Astrocyte of the hippocampus (primary cell): ENCODE measurements at places on chromosomes 11 and 22.

- DNase-seq: peak; percentile 63
These were observed 343.1 kb upstream of the SYN3 start for GRCh38 chr22:33401291-33401690.

DNA sequence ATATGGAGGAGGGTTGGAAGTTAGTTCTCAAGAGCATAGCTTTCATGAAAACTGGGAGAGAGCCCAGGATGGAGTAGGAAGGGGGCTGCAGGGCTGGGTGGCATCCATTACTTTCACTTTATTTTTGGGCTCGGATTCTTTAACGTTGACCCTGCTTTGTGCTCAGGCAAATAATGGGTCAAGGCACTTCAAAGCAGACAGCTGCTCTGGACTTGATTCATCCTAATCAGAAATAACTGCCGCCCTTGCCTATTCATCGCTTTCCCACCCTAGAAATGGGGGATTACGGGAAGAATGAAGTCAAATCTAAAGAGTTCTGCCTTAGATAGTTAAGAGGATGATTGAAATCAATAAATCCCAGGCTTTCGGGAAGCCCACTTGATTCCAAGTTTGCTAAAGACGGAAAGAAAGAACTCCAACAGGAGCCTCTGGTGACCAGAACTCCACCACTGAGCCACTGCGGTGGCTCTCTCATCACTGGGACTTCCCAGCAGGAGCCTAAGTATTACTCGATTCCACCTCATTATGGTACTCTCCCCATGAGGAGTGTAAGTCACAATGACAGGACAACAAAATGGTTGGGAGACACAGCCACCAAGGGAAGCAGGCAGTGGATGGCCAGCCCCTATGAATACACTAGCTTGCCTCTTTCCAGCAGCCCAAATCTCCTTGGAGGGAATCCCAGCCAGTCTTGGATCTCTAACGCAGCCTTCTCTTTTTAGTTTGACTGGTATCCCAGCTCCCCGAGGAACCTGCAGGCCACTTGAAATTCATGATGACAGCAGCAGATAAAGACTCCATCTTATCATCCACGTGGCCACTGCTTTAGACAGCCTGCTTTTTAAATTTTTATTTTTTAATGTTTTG, 815.5 kb downstream of the NTM start:
- DNase-seq: no peak

GRCh38 chr11:74321487-74322188, 10.2 kb upstream of the P4HA3 start:
- DNase-seq: peak; percentile 61

DNA sequence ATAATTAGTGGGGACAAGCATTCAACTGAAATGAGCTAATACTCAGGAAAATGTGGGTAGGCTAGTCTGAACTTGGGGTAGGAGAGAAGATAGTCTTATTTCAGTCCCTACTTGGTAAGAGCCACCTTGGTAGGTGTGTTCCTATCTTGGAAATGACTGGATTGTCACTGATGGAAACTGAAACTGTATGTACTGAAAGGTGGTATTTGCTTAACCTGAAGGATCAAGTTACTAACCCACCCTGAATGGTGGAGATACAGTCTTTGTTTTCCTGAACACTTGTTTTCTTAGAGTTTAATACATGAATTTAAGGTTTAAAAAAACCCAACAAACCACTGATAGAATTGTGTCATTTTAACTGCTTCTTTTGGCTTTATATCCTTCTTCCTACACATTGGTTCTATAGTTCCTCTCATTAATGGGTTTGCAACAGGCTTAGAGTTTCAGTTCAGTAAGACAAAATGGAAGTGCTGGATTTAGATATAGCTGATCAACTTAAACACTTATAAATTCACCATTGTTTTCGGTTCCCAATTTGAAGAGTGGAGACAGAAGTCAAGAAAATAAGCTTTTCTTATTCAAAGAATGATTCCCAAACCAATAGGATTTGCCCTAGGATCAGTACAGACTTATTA, 4.2 kb downstream of the FAR1 start:
- no peak for DNase-seq

DNA sequence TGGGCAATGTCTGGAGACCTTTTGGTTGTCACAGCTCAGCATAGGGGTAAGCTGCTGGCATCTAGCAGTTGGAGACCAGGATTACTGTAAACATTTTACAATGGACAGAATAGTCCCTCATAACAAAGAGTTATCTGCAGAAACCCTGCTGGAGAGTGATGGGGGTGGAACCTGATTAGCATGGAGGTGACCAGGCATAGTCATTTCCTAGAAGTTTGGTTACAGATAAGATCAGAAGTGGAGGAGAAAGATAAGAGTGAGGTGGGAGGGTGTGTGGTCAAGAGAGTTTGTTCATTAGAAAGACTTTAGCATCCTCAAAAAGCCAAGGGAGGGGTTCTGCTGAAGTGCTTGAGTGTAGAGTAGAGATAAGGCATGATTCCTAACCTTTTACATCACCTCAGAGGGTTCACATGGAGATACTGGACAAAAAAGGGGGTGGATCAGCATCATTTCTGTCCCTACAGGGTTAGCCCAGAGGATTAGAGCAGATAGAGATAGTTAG, 38.8 kb downstream of the PRDM11 start:
- DNase-seq: no peak
